ENCODE measurements at places on chromosomes 7 and 10.

DNA sequence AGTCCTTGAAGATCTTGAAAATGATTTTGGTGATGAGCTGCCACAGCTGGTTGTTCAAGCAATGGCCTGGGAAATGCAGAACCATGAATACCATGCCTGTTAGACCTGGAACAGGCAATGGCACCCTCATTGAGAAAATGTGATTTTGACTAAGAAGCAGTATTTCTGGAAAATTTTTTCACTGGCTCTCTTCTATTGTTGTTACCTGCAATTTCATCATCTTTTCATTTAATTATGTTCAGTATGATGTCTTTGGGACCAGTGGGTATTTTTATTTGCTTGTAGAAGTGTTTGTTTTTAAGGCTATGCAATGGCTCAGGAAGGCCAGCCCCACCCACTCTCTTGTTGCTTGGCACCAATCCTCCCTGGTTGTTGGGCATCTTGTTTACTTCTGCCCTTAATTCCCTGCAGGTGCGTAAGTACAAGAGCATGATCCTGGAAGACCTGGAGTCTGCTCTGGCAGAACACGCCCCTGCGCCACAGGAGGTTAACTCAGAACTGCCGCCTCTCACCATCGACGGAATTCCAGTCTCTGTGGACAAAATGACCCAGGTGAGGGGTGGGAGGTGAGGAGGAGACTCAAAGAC lies 78.6 kb downstream of the NRF1 start:
- no peak for DNase-seq

GRCh38 chr10:24465891-24466818 lies 257.2 kb downstream of the KIAA1217 start:
- DNase-seq, result peak; percentile 90

- no peak for DNase-seq
These were observed 86.0 kb upstream of the RET start for GRCh38 chr10:42990721-42991441.

- DNase-seq, result no peak
These were observed 178.6 kb upstream of the LRGUK start for GRCh38 chr7:133948588-133948987.

GRCh38 chr10:7817984-7818294 lies 366 bp upstream of the TAF3 start:
- no peak for DNase-seq

GRCh38 chr7:115676080-115676479 lies 354.5 kb downstream of the TFEC start:
- DNase-seq, result peak; percentile 5

- no peak for DNase-seq
These were observed 62.3 kb downstream of the RAMP3 start for GRCh38 chr7:45219801-45220435.

GRCh38 chr7:133623721-133624120 lies 370.8 kb downstream of the EXOC4 start:
- DNase-seq, result no peak

GRCh38 chr10:51397695-51398094 lies 301.7 kb downstream of the CSTF2T start:
- DNase-seq, result no peak

- DNase-seq, result no peak
These were observed 54.2 kb upstream of the TARP start for GRCh38 chr7:38327637-38328036.
